ENCODE measurements at places on chromosomes 7 and 10. TPM values are rescaled to one million over a fixed set of nuclear protein-coding genes. Genes with fewer than 3 reads are reported as not detected.

DNA sequence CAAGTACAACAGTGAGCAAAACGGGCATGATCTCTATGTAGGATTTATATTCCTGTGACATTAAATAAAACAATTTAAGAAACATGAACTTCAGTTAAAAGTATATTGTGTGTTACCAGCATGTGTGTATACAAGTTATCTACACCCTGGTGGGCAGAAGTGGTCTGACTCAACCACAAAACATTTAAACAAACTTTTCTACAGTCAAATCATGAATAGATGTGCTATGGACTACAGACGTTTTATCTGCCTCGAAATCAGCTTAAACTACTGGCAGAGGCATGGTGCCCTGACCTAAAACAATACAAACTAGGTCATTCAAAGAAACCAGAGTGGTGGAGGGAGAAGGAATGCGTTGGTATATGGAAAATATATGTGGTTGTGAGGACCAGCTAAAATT, 3.6 kb downstream of the ARL3 start:
- no peak for DNase-seq

DNA sequence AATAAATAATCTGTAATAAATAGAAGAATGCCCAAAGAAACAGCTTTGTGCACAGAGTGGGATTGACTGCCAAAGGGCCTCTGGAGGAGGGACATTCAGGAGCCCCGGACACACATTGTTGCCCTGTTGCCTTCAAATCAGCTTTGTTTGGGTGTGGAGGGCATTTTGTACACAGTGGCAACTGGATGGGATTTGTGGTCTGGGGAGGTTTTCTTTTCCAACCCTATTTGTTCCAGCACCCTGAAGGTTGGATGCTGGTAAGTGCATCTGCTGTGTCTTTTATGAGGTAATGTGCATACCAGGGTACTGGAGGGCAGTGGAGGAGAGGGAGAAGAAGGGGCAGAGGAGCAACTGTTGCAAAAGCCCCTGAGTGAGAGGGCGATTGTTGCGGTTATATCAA, 6.3 kb downstream of the LRMDA start:
- no peak for DNase-seq

DNA sequence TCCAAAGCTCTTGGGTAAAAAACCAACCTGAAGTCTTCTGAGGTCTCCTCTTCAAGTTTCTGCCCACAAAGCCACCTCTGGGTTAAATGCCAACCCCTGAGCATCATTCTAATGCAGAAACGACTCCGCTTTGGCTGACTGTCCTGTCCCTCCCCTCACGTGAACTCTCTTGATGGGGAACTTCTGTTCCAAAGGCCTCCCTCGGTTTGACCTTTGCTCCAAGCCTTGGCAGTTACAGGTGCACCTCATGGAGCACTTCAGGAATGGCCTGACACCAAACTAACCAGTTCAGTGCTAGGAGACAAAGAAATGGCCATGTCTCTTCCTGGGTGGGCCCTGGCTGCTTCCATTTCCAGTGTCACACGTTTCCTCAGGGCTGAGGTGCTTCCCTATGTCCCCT, 20.0 kb downstream of the CAMK2G start:
- DNase-seq, result no peak

GRCh38 chr10:51156926-51157325, 82.6 kb downstream of the PRKG1 start:
- DNase-seq, result no peak

DNA sequence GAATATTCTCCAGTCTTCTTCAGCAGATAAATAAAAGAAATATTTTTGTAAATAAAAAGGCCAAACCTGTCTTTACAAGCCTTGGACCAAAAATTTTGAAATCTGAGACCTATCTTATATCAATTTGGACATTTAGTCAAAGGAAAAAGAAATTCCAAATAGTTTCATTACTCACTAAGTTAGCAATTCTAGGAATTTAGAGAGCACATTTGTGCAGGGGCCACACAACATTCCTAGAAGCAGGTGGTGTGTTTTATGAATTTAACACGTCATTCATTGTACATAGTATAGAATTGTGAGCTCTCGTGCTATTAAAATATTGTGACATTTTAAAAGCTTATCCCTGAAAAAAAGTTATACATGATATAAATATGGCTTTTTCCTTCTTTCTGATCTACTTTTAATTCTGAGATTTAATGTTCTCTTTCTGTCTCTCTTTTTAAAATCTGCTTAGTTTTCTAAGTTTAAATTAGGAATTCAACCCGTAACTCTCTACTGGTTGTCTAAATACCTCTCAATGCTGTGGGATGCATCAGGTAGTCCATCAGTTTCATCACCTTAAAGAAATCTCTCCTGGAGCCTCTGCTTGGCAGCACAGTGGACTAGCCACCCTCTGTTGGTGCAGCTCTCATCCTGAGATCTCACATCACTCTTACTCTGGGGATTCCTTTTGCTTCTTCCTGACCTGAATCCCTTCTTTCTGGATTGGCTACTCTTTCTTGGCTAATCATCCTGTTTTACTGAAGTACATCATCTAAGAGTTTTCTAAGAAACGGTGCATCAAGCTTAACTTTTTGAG, 124.5 kb downstream of the SEMA3E start:
- DNase-seq, result no peak

DNA sequence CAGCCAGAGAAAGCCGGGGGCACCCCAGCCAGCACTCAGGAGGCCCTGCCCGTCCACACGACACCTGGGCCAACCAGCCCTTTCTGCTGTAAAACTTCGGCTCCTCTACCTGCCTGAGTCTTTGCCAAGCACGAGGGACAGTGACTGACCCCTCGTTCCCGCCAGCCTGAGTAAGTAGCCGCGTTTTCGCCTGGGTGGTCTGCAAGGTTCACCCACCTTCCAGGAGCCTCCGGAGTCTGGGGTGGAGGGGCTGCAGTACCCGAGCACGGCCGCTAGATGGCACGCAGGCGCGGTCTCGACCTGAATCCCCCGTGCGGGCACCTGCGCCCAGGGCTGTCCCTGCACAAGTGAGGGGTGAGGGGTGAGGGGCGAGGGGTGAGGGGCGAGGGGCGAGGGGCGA, 192.7 kb downstream of the PTPRN2 start:
- peak; percentile 32 for DNase-seq

GRCh38 chr10:95565336-95565735, 4.2 kb upstream of the SORBS1 start:
- DNase-seq, result no peak

DNA sequence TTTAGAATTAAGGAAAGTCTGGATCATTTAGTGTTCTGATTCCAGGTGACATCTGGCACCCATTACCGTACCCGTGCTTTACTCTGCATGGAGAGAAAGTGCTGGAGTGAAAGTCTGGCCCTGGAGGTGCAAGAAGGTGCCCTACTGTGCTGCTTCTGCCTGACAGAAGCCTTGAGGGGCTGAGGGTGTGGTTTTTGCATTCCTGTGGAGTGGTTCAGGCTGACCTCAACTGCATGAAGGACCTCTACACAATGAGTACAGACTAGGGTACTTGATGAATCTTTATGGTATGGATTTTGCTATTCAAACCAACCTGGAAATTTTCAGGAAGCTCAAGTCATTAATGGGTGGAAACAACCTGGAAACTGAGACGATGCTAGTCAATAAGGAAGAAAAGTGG, 45.1 kb upstream of the GSAP start:
- DNase-seq, result no peak

DNA sequence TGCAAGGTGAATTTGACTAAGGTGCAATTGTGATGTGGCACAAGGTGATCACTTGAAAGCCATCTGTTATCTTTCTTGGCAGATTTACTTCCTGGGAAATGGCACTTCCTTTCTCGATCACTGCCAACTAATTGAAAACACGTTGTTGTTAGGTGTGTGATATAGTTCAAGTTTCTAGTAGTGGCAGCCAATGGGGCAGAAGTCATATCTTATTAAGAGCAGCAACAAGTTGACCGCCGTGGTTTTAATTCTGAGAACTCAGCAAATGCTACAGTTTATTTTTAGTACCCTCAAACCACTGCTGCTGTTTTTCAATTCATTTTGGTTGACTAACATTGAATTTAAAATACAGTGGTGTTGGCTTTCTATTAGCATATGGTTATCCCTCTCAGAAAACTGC, 1.6 kb downstream of the CHN2 start:
- DNase-seq, result no peak

- no peak for DNase-seq
Observed at GRCh38 chr7:133781486-133782090, 345.6 kb upstream of the LRGUK start.

DNA sequence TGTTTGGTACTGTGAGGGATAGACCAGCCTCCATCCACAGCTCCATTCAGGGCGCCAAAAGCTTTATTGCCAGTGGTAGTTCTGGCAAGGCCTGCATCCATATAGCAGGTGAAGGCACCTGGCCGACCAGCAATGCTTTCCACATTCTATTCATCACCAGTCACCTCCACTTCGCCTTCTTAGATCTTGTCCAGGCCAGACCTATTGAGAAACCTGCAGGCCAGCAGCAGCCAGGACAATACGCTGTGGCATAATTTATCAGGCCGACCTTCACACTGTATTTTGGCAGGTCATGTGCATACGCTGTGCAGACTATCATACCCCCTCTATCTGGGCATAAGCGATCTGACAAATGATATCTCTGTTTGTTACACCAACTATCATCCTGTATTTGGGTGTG, 15.2 kb upstream of the KNDC1 start:
- DNase-seq, result no peak

The ZNF680 gene
- total RNA-seq, result 5.8 TPM

The CPEB3 gene
- 3.4 TPM for total RNA-seq

The SHH gene
- 7.9 TPM for total RNA-seq

The PLEKHS1 gene
- total RNA-seq, result not detected

The AGK gene
- total RNA-seq, result 65.2 TPM
